ENCODE measurements at places on chromosomes 4 and X.

DNA sequence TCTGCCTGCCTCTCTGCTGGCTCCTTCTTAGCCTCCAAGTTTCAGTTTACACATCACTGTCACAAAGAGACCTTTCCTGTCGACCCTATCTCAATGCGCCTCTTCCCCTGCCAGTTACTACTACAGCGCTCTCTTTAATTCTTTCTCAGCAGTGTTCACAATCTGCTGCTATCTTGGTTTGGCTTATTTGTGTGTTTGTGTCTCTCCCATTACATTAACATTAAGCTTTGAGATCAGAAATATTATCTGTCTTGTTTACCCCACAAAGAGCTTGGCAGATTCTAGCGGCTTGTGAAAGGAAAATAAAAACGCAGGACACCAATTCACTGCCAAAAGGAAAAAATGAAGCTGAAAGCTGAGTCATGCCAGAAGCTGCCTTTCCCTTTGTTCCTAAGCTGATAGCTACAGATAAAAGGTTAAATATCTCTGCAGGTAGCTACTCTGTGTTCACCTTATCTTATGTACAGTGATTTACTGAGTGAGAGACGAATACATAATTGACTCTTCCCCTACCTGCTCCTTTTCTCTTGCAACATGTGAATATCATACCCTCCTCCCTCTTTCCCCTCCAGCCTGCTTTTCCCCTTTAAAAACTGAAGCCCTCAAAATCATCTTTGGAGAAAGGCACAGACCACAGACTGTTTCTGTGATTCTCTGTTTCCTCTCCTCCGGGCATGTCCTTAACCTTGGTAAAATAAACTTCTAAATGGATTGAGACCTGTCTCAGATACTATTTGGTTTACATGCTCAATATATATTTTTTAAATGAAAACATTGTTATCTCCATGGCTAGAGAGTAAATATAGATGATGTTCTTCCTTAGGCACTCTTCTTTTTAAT lies 19.3 kb upstream of the SLC9A7 start:
- no peak for DNase-seq

- DNase-seq: no peak
Measured at GRCh38 chrX:152884171-152884570, 13.7 kb upstream of the ZNF185 start.

- no peak for DNase-seq
Measured at GRCh38 chrX:149527705-149528104, 13.1 kb upstream of the EOLA1 start.

DNA sequence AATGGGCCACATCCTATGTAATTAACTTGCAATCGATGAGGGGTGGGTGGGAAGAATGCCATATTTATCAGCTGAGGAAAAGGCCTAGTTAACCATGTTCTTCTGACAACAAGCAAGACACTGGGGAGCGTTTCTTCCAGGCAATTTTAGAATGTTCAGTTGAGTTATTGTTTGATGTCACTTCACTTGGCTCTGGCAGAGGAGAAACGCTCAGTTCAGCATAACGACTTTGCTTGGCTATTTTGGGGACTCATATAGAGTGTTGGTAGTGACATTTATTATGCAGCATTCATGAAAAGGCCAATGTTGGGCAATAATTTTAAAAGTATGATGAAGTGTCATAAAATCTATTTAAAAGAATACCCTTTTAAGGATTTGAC lies 648 bp downstream of the SYNPO2 start:
- DNase-seq: no peak

DNA sequence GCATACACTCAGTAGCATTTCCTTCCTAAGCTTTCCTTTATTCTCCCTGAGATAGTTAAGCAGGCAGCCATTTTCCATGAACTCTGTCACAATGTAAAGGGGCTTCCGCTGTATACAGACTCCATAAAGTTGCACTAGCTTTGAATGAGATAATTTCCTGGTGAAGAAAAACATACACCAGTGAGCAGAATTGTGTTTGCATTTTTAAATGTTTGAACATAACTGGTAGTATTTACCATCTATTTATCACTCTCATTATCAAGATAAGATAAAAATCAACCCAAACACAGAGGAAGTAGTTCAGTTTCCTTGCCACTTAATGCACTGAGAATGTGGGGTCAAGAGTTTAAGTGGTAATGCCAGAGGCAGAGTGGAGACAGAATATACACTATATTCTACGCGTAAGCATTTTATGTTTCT lies 54.1 kb downstream of the TXK start:
- no peak for DNase-seq

- DNase-seq: no peak
Measured at GRCh38 chrX:51155566-51155965, 177.1 kb upstream of the NUDT10 start.

GRCh38 chrX:53039236-53039635 lies 9.4 kb upstream of the GPR173 start:
- no peak for DNase-seq

DNA sequence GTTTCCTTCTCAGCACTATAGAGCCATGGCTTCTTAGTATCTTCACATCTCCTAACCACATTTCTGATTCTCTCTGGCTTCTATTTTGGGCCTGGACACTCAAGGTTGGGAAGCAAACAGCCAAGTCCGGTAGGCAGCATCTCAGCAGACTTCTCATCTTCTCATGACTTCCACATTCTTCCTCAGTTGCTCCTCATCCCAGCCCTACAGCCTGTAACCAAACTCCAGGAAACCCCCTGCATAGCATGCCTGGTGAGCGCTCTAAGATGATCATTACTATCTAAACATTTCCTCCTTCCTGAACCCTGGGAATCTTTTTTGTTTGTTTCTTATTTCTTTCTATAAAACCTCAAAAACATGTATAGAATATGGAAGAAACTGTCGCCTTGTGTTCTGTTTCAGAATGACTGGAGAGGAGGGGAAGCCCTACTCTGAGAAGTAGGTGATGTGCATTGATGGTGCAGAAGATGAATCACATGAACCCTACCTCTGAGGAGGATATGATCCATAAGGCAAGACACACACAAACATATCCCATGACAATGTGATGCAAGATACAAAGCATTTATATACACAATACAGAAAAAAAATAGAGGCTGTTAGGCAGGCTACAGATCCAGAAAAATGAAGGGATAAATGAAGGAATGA lies 219.8 kb upstream of the GYPA start:
- no peak for DNase-seq

DNA sequence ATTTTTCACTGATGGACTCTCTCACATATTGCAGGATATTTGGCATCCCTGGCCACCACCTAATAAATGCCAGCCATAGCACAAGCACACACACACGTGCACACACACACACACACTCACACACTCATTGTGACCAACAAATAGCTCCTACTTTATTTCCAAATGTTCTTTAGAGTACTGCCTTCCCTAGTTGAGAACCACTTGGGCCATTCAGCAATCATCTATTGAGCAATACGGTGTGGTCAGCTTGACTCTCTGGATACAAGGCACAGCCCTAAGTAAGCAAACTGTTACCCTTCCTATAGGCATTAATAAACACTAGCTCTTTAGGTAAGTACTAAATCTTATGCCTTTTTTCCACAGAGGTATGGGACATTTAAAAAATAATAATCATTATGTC lies 21.1 kb downstream of the CORIN start:
- DNase-seq: no peak

GRCh38 chr4:14831416-14831815 lies 170.9 kb upstream of the CPEB2 start:
- no peak for DNase-seq

GRCh38 chrX:46683048-46683447 lies 75.9 kb downstream of the SLC9A7 start:
- no peak for DNase-seq

- DNase-seq: no peak
Measured at GRCh38 chr4:185637163-185637875, 102.0 kb upstream of the PDLIM3 start.

GRCh38 chrX:20861113-20861512 lies 513.1 kb upstream of the CNKSR2 start:
- DNase-seq: no peak

GRCh38 chr4:158193171-158193749 lies 17.0 kb upstream of the TMEM144 start:
- DNase-seq: no peak

GRCh38 chr4:184472614-184473498 lies 1.5 kb downstream of the IRF2 start:
- peak; percentile 50 for DNase-seq

DNA sequence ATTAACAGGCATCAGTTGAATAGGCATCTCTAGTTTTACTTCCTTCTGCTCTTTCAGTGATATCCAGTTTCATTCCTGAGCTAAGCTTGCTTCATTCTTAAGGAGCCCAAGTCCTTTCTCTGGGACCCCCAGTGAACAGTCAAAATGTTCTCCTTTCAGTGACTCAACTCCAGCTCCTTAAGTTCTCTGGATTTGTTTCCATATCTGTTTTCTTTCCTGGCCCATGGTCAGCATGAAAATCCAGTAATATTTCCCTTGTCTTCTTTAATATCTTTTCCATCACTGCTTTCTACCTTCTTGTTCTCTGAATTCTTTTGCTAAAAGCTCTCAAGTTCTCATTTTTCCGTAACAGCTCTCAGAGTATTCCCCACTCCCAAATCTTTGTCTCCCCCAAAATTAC lies 25.5 kb downstream of the ADGRL3 start:
- DNase-seq: no peak

DNA sequence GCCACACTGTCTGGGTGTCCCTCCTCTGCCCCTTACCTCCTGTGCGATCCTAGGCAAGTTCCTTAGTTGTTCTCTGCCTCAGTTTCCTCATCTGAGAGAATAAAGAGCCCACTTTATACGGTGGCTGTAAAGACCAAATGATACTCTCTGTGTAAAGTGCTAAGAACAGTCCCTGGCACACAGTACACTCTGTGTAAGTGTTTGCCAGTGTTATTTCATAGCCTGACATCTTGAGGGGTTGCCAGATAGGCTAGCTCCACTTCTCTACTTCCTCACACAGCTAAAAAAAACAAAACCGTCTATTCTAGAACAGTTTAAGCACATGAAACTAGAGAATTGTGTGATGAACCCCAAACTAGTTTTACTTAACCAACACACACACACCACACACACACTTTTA lies 17.1 kb downstream of the SPON2 start:
- no peak for DNase-seq

GRCh38 chrX:103362474-103362873 lies 6.2 kb downstream of the TCEAL9 start:
- no peak for DNase-seq

DNA sequence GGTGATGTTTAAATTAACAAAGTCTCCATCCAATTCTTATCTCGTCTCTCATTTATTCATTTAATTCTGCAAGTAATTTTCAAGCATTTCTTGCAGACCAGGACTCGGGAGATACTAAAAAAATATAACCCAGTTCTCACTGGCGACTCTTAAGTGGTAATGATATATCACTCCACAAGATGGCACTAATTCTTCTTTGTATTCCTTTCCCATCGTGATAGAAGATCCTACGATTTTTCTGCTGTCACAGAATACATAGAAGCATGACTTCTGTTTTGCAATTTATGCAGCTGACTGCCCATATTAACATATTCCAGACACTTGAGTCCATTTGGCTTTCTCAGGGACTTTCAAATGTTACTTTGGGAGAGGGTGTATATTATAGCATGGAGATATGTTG lies 64.0 kb upstream of the FGF13 start:
- no peak for DNase-seq

Measured in GF-D8 (cell line).